Progenitor cell of endocrine pancreas (in vitro differentiated cells): ENCODE measurements at places on chromosomes 16 and 17. TPM values are rescaled to one million over a fixed set of nuclear protein-coding genes. Genes with fewer than 3 reads are reported as not detected.

KRTAP4-1 gene
- not detected in 2 replicates for total RNA-seq

HSD17B2 gene
- 1.2 and 1.4 TPM in 2 replicates for total RNA-seq

SMIM36 gene
- total RNA-seq, result not detected in 2 replicates

PLD6 gene
- 1.00 and 1.2 TPM in 2 replicates for total RNA-seq

HNF1B gene
- 96.9 and 99.1 TPM in 2 replicates for total RNA-seq
